Activated T-helper 2 cell treated with anti-CD3 and anti-CD28 coated beads, Interferon-gamma antibody, Interleukin-2, Interleukin-4, amounts not matched to agents 10 μg/mL and 5 μg/mL and 100 μg/mL, durations not matched to agents 14 hours and 24 hours and 36 hours (primary cell): ENCODE measurements at places on chromosomes 7 and 10. TPM values are rescaled to one million over a fixed set of nuclear protein-coding genes. Genes with fewer than 3 reads are reported as not detected.

MLXIPL gene
- total RNA-seq: not detected in 2 replicates

ITIH2 gene
- total RNA-seq: not detected in 2 replicates

TRDMT1 gene
- total RNA-seq: 3.2 and 4.2 TPM in 2 replicates

DNA sequence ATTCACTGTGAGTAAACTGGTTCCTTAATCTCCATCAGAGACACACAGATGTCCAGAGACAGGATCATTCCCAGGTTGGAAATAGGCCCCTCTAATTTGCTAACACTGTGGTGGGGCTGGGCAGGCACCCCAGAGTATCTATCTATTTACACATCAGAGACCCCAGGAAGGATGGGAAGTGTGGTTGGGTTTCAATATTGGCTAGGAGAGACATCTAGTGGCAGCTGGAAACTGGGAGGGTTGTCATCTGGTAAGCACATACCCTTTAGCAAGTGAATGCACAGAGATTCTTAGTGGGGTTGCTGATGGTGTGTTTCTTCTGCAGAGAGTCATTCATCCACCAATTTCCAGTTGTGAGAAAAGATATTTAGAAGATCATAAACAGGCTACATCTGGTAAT lies 36.0 kb upstream of the NRG3 start:
- no peak for DNase-seq

DNA sequence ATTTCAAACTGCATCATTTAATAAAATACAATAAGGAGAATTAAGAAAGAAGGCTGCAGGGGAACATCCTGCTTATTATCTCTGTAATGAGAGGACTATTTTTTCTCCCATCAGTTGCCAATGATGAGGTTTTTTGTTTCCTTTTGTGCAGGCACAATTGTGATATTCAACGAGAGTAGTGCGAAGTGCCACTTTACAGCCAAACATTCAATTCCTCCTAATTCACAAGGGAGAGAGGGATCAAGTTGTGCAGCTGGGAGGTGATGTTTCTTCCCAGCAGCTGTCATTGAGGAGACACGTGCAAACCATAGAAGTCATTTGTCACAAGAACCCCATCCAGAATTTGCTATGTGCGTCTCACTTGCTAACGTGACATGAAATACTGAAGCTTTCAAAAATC lies 81.6 kb upstream of the ICA1 start:
- DNase-seq: no peak

DNA sequence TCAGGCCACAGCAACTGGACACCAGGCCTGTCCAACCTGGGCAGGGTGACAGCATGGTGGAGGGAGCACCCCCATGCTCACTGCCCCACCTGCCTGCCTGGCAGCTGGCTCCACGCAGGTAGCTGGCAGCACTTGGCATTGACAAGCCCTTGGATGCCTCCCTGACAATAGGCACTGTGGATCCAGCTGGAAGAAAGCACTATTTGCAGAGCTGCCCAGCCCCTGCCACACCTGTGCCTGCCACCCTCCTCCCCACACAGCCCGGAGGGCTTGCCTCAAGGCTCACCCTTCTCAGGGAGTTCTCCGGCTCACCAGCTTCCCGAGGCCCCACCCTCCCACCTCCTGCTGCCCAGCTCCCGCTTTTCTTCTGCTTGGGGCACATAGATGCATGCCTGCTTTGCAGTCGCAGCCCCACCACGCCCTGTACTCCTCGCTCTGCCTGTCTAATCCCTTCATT lies 160.1 kb downstream of the NEURL1 start:
- no peak for DNase-seq

DNA sequence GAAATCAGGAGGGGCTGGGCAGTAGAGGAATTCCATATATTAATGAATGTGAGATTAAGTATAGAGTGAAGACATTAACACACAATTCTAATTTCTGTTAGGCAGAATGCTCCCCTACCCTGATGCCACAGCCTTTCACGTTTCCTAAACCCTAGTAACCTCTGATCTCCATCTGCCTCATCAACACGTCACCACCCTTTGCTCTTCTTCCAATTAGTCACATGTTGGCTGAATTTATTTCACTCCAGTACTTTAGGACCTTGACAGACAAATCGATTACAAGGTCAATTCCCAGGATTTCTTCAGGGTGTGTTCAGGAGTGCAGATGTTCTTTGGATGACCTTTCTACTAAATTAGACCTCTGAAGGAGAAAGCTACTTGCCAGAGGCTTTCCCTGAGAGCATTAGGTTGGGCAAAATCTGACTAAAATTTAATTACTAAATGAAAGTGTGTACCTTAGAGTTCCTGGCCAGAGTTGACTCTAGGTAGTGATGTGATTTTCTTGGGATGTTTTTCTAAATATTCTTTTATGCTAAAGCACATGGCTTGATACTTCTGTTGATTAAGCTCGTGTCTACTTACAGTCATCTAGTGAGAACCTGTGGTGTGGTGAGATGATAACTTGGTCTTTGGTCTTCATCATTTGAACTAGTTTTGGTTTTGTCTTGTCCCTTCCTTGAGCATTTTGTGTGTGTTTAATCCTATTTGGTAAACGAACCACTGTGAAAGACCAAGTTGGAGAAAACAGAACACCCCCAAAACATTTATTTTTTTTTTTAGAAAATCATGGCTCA lies 12.7 kb downstream of the AGR2 start:
- DNase-seq: no peak

DNA sequence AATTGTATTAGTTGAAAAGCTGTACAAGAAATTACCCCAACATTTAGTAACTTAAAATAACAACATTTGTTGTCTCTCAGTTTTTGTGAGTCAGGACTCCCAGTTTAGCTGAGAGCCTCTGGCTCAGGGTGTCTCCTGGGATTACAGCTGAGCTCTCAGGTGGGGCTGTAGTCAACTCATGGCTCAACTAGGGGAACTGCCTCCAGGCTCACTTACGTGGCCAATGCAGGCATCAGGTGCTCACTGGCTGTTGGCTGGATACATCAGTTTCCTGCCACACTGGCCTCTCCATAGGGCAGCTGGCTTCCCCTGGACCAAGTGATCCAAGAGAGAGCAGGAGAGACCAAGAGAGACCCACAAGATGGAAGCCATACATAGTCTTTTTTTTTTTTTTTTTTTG lies 17.5 kb downstream of the CCNY start:
- no peak for DNase-seq

DNA sequence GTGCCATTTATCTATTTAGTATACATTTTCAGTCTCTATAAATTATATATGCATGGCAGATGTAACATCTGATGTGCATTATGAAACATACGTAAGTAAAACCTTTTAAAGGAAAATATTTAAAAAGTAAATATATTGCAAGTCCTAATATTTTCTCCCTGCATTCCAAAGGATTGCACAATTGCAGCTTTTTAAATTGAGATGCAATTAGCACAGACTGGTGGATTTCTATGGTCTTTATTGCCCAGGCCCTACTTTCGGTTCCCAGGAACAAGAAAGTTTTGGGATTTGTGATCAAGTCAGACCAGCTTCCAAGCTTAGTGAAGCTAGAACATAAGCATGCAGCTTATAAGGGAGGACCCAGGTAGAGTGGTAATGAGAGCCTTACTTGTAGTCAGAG lies 337.8 kb downstream of the NRG3 start:
- DNase-seq: no peak

DNA sequence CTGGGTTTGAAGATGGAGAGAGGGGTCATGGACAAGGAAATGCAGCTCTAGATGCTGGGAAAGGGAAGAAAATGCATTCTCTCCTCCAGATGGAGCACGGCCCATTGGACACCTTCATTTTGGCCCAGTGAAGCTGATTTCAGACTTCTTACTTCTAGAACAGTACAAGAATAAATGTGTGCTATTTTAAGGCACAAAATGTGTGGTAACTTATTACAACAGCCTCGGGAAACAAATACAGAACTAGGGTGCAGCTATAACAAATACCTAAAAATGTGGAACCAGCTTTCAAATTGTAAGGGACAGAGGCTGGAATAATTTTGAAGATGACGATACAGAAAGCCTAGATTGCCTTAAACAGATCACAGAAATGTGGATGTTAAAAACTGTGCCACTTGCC lies 54.1 kb downstream of the CYTH3 start:
- DNase-seq: no peak

DNA sequence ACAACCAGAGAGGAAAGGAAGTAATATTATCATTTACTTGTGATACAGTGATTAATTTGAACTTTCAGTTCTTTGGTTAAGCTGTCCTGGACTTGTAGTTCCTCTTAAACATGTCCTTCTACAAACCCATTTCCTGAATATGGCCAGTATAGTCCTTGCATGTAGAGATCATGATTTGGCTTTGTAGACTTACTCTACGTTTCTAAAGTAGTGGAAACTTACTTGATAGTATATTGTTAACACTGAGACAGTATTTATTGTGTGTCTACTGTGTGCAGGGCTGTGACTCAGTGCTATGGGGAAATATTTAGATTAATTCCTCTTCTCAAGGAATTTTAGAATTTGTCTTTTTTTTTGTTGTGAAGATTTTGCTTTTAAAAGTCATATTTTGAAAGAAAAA lies 109.5 kb downstream of the NRF1 start:
- DNase-seq: no peak

- DNase-seq: no peak
These were observed 32.3 kb downstream of the GARS1 start for GRCh38 chr7:30627026-30627425.

- no peak for DNase-seq
These were observed 275.9 kb upstream of the NFE2L3 start for GRCh38 chr7:25876092-25876491.

DNA sequence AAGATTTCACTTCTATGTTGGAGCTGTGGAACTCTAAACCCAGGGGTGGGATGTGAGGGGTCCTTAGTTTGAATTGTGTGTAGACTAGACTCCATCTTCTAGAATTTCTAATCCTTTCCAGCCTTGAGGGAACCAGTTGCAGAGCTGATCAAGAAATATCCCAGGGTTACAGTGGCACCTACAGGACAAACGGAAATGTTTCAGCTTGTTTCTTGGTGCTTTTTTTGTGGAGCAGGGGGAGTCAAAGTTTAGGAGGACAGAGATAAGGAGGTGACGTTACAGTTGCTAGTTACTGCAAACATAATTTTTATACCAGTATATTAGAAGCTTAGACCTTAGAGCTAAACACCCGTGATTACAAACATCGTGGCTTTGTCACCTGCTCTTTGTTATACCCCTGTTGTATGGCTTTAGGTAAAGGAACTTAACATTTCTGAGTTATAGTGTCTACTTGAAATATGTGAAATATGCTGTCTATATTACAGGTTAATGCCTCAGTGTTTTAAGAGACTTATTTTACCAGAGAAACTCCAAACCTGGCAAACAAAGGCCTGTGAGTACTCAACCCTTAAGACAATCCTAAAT lies 84.5 kb upstream of the DYNC1I1 start:
- DNase-seq: no peak

DNA sequence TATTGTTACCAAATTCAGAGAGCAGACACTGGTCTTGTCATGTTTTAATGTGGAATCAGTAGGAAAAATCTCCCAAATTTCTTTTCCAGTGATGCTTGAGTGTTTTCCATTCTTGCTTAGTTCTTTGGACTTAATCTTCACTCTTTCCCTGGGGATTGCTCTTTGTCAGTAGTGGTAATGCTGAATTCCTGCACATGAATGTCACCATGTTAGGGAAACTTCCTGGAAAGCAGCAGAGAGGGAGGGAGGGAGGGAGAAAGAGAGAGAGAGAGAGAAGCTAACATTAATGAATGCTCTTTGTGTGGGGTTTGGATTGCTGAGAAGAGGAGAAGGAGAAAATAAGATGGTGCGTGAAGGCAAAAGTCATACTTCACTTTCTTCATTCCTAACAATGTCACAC lies 295.3 kb upstream of the COBL start:
- no peak for DNase-seq

GRCh38 chr10:71005337-71006305 lies 117.3 kb upstream of the PCBD1 start:
- DNase-seq: no peak

GRCh38 chr7:74070619-74070921 lies 13.0 kb upstream of the LIMK1 start:
- no peak for DNase-seq

DNA sequence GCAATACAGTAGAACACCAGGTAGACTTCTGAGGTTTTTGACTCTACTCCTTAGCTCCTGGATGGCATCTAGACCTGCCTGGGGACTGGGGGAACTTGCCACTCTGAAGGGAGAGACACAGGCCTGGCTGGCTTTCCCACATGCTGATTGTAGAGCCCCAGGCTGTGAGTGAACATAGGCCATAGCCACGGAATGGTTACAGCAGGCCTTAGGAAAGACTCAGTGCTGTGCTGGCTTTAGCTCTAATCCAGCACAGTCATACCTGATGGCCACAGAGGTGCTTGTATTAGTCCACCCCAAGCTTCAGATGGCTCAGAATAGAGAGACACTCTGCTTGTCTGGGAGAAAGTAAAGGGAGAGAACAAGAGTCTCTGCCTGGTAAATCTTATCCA lies 35.0 kb upstream of the ARHGAP12 start:
- DNase-seq: no peak
